ENCODE measurements at places on chromosomes 5 and 9.

- no peak for DNase-seq
Observed at GRCh38 chr5:112948458-112948857, 26.4 kb upstream of the REEP5 start.

DNA sequence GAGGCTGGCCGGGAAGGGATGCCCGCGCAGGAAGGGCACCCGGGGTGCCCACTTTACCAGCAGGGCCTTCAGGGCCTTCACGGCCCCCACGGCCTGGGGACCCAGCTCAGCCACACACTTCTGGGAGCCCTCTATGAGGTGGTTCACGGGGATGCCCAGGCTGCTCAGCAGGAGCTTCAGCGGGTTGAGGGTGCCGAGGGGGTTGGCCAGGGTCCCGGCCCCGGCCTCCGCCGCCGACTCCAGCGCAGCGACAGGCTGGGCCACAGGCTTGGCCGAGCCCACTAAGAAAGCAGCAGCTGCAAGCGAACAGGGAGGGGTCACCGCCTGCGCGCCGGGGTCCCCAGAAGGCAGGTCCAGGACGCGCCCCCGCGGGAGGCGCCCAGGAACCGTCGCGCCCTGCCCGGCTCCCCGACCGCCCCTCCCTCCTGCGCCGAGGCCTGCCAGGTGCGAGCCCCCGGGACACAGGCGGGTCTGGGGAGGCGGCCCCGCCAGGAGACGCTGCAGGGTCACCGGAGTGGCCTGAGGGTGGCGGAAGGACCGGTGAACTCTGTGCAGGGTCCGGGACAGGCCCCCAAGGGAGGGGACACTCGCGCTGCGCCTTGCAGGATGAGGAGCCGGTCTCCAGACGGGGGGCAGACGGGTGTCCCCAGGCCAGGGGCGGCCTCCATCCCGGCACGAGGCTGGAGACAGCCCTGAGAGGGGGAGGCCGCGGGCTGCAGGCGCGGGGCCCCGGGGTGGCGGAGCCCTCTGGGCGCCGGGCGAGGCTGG lies 572 bp downstream of the SCGB3A1 start:
- DNase-seq, result no peak

- DNase-seq, result no peak
Observed at GRCh38 chr5:584216-584615, 27.9 kb upstream of the CEP72 start.

DNA sequence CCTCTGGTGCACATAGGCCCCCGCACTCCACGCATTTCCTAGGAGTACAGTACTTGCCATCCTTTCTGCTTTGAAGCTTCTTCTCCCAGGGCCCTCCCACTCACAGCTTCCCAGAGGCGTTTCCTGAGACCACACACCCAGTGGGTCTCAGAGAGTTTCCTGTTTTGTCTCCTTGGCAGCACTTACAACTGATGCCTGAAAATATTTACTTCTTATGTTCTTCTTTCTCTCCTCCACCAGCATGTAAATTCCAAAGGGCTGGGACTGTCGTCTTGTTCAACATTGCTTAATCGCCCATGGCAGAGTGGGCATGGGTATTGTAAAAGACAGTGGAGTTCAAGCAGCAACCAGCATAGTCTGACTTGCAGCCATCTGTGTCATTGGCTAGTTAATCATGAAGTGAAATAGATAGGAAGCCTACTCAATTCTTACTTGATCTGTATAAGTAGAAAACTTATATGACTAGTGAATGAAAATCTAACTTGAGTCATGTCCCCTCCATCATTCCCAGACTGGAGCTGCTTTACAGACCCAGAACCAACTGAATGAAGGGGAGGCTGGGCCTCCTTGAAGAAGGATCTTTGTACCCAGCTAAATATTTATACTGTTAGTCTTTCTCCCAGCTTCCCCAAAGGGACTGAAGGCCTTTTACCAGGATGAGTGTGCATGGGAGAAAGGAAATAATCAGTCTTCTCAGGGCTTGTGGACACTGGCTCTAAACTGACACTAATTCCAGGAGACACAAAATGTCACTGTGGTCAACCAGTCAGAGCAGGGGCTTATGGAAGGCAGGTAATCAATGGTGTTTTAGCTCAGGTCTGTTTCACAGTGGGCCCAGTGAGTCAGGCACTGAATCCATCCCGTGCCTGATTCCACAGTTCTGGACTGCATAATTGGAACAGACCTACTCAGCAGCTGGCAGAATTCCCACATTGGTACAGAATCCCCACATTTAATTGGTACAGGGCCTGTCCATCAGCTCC lies 116.4 kb downstream of the SV2C start:
- no peak for DNase-seq

DNA sequence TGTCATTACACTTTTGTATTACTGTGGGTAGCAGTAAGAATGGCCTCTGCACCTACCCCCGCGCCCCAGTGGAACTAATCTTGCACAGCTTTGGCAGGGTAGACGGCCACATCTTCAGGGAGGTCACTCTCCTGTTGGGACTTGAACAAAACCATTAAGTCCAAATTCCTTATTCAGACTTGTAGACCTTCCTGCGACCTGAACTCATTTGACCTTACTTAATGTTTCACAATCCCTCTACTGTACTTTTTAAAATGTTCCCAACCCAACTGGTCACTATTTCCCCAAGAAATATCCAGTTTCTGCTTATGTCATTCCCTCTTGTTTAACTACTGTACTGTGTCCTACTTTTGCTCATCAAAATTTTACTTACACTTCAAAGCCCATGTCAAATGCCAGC lies 5.3 kb upstream of the FAM120AOS start:
- no peak for DNase-seq

DNA sequence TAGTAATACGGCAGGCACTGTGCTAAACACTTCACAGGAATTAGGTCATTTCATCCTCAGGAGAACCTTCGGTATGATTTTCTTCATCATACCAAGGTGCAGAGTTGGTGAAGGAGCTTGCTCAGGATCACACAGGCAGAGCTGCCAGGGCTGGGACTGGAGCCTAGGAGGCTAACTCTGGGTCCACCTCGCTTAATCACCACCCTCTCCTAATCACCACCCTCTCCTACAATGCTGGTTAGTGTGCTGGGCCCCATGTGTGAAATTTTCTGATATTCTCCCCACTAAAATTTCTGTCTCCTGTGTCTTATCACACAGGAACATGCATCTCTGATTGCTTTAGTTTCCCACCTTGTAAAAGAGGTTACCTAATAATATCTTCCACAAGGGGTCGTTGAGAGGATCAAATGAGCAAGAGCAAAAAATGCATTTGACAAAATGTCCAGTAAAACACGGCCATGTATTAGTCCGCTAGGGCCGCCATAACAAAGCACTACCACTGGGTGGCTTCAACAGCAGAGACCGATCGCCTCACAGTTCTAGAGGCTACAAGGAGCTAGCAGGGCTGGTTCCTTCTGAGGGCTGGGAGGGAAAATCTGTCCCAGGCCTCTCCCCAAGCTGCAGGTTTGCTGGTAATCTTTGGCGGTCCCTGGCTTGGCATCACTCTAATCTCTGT lies 128.2 kb upstream of the NFIB start:
- peak; percentile 68 for DNase-seq

DNA sequence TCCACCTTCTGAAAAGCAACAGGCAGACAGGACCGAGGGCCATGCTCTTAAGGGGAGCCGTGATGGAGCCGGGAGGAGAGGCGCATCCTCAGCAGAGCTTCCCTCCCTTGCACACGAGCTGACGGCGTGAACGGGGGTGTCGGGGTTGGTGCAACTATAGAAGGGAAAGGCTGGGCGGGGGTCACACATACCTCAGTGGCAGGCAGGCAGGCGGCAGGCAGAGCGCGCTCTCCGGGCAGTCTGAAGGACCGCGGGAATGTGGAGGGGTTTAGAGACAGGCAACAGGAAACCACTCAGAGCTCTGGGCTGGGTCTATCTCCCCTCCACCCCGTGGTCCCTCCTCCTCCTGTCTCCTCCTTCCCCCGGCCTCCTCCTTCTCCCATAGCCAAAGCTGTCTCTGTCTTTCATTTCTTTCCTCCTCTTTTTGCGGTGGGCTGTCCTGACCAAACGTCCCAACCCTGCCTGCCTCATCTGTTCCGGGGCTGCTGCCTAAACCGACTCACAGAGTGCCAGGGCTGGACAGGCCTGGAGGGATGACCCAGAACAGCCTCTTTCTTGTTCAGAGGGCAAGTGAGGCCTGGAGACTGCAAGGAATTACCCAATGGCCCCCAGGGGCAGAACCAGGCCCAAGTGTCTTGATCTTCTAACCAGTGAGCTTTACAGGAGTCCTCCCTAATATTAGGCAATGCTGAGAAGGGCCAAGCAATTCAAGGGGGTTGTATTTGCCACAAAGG lies at the start of gene SPARC:
Gene SPARC, minus strand, starts transcription at position 242 of the 734 bp plus-strand sequence. CDS start 10,727 bp downstream, outside the sequence.
- peak; percentile 68 for DNase-seq

DNA sequence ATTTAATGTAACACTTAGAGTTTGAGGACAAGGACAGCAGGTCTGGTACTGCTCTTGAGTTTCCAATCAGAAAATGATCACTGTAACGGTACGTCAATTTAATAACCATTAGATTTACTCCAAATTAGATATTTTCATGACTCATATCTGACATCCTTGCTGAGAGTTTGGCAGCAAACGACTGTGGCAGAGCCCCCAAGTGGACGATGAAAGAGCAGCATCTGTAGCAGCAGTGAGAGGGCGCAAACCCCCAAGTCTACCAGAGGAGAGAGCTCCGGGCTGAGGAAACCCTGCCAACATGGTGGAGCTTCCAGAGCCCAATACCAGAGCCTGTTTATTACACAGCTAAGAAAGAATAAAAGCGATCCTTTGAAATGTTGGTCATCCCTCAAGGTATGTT lies 73.2 kb upstream of the EPB41L4A start:
- peak; percentile 68 for DNase-seq

GRCh38 chr9:71364186-71364955 lies 242.9 kb upstream of the TRPM3 start:
- DNase-seq, result no peak

DNA sequence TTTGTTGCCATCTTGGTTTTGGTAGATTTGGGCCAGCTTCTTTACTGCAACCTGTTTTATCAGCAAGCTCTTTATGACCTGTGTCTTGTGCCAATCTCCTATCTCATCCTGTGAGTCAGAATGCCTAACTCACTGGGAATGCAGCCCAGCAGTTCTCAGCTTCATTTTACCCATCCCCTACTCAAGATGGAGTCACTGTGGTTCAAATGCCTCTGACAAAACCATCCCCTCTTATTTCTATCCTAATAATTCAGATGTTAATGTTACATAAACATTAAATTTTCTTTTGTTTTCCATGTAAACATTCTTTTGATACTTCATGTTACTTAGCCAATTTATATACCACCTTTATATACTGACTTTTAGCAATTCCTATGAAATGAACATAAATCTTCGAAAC lies 746.3 kb downstream of the CDH18 start:
- DNase-seq, result no peak

DNA sequence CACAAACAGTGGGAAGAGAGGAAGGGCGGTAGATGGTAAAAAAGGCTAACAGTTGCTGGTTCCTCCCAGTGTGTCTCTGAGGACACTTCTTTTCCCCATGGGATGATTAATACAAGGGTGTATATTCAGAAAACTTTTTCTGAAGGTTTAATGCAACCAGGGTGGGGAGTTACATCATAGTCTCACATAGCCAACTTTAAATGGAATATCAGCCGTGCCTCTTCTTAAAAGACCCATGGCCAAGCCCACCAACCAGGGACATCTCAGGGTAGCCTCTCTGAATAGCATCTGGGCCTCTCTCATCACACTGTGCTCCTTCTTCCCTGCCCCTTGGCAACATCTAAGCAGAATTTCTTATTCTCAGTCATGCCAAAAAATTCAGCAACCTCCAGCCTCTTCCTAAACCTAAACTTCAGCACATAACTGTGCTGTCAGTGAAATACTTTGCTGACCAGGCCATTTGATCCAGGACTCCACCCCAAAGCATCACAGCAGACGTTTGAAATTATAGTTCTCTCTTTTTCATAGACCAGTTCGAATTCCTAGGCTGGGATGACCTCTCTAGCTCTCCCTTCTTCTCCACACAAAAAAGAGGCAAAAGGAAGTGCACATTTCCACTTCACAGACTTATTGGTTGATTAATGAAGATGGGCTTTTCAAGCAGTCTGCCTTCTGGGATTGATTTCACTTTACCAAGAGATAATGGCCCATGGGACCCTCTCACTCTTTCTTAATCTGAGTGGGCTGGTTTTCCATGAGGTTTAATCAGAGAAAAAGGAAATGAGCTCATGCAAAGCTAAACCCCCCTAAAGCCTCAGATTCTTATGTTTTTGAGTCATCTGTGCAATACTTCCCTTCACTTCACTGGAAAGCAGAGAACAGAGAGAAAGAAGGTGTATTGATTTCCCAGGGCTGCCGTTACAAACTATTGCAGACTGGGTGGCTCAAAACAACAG lies 85.1 kb upstream of the RAI14 start:
- DNase-seq, result no peak

DNA sequence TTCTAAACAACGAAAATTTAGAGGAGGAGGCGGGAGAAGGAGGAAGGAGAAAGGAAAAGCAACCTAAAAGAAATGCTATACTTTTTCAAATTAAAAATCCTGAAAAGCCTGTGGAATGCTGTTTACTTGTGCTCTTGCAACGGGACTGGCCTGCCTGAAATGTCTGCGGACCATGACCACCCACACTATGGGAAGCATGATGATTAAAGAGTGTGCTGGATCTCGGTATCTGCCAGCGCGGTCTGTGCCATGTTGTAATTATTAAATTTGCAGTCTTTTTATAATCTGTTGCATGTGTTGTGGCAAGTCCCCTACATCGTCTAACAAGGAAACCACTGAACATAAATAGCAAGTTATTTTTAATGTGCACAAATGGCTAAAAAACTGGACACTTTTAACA lies 111.4 kb downstream of the FANCC start:
- DNase-seq, result no peak

- DNase-seq, result no peak
Observed at GRCh38 chr5:103800741-103801495, 238.3 kb upstream of the NUDT12 start.
